ENCODE measurements at places on chromosomes 4 and X.

- no peak for DNase-seq
Measured at GRCh38 chr4:184441461-184442313, 32.7 kb downstream of the IRF2 start.

DNA sequence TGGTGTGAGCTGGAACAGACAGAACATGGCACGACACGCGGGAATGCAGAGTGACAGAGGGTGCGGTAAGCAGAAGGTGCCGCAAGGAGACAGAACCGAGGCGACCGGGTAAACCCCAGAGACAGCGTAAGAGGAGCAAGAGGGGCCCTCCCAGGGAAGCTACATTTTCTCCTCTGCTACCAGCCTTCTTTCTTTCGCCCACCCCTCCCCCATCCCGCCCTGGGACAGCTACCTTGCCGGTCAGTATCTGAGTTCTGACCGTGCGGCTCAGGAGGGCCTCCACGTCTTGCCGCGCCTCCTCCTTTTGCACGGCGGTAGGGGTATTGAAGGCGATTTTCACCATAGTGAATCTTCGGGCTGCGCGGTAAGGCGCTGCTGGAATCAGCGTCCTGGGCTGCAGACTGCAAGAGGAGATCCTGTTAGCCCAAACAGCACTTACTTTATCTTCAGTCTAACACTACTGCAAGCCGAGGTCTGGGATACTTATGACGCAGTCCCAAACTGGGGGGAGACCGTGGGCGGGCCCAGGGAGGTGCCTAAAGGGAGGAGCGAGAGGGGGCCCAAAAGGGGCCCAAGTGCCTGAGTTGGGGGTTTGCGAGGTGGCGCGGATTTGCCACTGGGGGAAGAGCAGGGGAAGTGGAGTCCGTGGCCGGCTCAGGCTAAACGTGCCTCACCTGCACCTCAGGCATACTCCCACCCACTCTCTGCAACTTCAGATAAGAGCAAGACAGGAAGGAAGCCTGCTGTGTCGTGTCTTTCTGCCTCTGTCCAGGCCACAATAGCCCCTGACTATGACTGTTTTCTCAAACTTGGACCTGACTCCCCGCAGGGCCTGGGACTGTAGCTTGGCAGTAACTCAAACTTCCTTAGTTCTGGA, at the start of gene ITM2A:
TSS of gene ITM2A (minus strand) at position 462 of the 877 bp plus-strand sequence. CDS start at position 343, 119 bp downstream.
- no peak for DNase-seq

DNA sequence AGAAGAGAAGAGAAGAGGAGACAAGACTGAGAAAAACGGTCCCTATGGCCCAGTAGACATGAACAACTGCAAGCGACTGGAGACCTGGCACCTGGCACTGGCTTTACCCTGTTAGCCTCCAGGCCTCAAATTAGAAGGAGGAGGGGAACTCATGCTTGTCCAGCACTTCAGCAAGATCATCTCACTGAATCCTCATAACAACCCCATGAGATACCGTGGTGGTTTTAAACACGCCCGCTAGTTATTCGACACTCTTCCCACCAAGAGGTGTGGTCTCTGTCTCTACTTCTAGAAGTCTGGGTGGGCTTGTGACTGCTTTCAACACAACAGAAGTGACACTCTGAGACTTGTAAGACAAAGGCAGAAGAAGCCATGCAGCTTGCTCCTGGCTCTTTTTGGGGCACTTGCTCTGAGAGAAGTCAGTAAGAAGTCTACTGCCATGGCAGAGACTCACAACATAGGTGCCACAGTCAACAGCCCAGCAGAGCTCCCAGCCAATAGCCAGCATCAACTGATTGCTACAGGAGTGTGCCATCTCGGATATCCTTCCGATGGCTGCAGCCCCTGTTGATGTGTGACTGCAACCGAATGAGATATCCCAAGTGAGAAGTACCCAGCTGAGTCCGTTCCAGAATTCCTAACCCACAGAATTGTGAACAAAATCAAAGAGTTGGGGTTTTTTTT, 34.0 kb upstream of the BCOR start:
- DNase-seq: no peak

DNA sequence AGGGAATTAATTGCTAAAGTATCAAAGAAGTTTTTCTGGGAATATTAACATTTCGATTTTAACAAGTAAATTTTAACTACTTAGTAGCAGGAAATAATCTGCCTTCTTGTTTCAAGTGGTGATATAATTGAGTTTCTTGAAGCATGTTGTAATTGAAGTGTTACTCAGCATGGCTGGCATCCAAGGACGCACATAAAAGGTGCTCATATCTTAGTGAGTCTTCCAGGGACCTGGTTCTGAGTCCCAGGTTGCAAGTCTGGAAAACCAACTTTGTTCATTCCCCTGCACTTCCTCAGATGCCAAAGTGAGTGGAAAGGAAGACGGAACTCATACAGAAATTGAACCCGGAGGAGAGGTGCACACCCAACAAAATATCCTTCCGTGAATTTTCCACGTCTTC, 399.6 kb downstream of the NLGN4X start:
- DNase-seq: no peak

DNA sequence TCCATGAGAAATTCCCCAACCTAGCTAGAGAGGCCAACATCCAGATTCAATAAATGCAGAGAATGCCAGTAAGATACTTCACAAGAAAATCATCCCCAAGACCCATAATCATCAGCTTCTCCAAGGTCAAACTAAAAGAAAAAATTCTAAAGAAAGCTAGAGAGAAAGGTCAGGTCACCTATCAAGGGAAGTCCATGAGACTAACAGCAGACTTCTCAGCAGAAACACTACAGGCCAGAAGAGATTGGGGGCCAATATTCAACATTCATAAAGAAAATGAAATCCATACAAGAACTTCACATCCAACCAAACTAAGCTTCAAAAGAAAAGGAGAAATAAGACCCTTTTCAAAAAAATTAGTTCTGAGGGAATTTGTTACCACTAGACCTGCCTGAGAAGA, 118.8 kb upstream of the ANXA10 start:
- no peak for DNase-seq

- DNase-seq: no peak
Measured at GRCh38 chr4:141376769-141377168, 156.1 kb downstream of the ZNF330 start.

DNA sequence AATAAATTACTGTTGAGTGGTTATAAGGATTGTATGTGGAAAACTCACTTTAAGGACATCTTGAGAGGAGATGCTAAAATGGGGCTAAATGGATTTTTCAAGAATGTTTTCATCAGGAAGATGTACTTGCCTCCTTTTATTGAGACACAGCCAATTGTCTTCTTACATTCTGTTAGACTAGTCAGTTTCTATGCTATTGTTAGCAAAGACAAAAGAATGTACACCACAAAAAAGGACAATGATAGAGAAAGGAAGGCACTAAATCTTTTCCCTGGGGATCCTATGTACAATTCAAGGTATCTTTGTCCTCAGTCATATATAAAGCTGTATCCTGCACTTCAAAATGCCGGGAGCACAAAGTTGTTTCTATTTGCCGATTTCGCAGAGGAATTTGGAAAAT, 42.6 kb downstream of the TMA16 start:
- DNase-seq: no peak

GRCh38 chr4:163264934-163265333, 67.5 kb downstream of the NPY1R start:
- no peak for DNase-seq

DNA sequence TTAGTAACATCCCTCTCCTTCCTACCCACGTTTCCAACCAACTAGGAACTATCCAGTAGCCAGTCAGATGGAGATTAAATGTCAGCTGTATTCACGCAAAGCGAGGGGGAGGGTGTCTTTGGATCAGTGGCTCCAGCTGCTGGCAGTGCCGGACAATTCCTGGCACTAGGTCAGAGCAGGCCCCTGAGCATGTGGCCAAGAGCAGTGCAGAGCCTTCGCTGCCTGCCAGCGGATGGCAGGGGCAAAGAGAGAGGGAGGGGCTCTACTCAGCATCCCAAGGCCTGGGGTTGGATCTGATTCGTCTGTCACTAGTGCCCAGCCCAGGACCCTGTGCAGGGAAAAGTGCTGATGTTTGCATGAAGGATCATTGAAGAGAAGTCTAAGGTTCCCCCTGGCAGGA, 28.7 kb upstream of the JAKMIP1 start:
- no peak for DNase-seq

DNA sequence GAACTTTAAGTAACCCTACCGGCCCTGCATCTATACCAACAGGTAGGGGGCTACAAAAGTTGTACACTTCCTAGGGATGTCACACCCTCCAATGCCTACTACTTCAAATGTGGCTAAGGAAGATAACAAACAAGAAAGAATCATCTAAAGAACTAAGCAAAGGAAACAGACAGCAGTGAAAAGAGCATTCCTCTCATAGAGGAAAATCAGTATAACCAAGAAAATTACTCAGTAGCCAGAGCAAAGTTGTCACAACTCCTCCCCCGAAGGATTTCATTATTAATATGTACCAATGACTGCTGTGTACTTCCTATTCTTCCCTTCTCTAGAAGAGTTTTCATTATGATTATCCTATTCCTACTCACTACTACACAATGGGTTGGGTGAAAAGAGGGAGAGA, 12.6 kb downstream of the ANKRD17 start:
- no peak for DNase-seq

GRCh38 chr4:82913305-82913704, 12.8 kb downstream of the THAP9 start:
- no peak for DNase-seq

DNA sequence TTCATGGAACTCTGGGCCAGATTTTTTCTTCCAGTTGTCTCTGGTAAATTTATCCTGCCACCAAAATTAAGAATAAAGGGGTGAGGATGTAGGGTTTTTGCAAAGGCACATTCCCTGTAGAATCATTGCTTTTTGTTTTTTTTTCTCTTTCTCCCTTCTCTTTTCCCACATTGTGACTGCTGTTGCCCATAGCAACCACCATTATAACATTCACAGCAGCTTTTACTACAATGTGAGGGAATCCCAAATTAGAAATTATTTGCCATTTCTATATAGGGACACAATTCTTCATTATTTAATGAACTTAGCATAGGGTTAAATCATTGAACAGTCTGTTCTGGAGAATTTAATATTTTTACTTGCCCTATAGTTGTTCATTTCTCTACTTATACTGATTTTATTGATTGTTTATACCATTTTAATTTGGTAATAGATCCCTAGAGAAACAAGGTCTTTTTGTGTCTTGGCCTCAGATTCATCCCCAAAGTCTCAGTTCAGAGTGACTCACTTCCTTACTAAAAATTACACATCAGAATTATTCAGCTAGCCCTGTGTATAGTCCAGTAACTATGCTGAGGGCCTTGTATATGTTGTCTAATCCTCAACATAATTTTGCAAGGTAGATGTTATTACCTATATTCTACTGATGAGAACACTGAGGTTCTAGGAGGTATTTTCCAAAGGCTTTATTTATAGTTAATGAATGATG, 80.8 kb upstream of the ANK2 start:
- no peak for DNase-seq

- no peak for DNase-seq
Measured at GRCh38 chr4:8341691-8342090, 72.1 kb downstream of the HTRA3 start.

GRCh38 chr4:184350213-184350817, 124.0 kb downstream of the IRF2 start:
- DNase-seq: no peak

GRCh38 chr4:138037696-138038095, 204.5 kb downstream of the SLC7A11 start:
- no peak for DNase-seq

- DNase-seq: no peak
Measured at GRCh38 chrX:103949506-103949905, 12.9 kb upstream of the TMSB15B start.

DNA sequence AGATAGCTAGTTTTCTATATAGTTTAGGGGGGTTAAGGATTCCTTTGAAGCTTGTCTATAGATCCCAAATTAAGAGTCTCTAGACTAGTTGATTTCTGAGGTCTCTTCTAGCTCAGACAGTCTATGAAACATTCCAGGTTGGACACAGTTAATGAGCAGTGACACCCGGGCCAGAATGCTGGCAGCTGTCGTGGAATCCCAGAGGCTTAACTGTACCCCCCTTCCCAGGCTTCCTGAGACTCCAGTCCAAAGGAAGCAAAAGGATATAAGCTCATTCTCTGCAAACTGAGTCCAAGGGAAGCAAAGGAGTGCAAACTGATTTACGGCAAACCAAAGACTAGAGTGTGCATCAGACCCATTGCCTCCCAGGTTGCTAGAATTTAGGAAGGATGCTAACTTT, 62.9 kb downstream of the DCX start:
- no peak for DNase-seq

DNA sequence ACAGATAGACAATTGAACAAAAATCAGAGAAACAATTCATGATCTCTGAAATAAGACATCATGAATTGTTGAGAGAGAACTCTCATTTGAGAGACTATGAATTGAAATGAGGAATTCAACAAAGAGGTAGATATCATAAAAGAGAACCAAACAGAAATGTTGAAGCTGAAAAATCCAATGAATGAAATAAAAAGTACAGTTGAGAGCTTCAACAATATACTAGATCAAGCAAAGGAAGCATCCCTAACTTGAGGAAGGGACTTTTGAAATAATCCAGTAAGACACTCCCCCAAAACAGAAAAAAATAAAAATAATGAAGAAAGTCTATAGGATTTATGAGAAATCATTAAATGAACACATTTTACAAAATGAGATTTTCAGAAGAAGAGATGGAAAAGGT, 310.0 kb upstream of the PCDH10 start:
- no peak for DNase-seq

- no peak for DNase-seq
Measured at GRCh38 chr4:7180938-7181337, 11.4 kb upstream of the SORCS2 start.

- no peak for DNase-seq
Measured at GRCh38 chr4:19835429-19835828, 416.3 kb upstream of the SLIT2 start.

GRCh38 chr4:124487651-124488050, 224.9 kb downstream of the ANKRD50 start:
- no peak for DNase-seq

DNA sequence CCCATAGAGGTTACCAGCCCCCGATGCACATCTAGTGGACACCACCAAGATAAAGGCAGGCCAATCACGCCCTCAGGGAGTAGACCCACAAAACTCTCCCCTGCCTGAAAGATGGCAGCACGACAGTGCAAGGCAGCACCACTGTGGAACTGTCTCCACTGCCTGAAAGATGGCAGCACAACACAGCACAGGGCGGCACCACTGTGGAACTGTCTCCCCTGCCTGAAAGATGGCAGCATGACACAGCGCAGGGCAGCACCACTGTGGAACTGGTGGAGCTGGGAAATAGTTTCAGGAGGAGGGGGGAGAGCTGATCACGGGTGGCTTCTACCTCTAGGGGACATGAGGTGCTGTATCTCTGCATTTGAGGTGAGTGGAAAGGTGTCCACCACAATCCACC, 340.4 kb upstream of the FRG1 start:
- no peak for DNase-seq

- DNase-seq: no peak
Measured at GRCh38 chrX:103608306-103608963, 672 bp downstream of the TCEAL3 start.
